ENCODE measurements at places on chromosomes 2 and 18.

DNA sequence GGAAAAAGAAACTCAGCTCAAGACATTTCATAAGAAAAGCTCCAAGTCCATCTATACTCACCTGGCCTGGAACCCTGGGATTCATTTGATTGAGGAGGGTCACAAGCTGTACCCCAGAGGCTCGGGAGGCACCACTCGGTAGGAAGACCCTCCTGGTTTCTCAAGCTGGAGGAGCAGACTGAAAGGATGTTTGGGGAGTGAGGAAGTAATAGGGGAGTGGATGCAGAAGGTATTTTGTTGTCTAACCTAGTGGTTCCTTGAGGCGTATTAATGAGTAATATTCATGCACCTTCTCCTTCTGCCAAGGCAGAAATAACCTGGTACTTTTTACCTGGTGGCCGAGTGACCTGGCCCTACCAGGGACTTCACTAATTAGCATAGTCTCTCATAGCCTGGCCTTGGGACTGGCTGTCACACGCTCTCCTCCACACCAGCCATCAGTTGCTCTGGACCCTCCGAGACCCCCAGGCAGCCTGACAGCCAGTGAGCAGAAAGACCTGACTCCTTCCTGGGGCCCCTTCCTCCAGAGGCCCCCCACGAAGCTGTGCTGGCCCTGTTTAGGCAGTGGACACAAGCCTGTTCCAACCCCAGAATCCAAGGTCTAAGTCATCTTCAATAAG is 161.4 kb downstream of the BCL2 start:
- no peak for DNase-seq

DNA sequence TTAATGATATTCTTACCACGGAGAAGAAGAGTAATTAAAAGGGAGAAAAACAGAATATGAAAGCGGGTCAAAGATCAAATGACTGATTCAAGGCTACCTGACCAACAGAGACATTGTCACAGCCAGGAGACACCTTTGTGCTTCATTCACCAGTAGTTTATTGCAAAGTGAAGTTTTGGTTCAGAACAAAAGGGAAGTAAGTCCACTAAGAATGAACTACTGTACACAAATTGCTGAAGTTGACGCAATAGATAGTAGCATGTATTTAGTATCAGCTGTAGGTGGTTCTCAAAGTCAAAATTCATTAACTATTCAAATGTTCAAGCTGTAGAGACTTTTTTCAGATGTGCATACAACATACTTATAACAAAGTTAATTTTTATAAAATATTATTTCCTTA is 64.7 kb upstream of the COX7A2L start:
- DNase-seq: no peak

DNA sequence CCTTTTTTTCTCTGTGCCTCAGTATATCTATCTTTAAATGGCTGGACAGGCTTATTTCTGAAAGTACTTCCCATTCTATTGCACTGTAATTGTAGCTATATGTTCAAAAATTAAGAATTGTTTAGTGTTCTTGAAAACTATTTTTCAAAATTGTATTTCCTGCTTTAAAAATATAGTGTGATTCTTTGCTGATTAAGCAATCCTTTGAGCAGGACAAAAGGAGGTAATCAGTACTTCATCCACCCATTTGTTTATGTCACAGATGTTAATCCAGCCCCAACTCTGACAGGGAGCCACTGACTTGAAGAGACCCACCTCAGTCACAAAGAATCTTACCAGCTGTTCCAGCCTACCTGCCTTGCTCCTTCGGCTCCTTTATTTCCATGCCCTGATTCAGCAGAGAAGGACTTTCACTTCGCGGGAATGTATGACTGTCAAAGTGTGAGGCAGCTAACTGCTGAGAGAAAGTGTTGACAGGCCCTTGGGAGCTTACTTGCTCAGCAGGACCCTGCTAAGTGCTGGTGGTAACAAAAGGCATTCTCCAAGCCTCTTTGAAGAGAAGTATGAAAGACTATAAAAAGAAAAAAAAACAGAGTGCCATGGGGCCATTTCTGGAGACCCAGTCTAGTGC is 393.3 kb upstream of the CYRIA start:
- no peak for DNase-seq

DNA sequence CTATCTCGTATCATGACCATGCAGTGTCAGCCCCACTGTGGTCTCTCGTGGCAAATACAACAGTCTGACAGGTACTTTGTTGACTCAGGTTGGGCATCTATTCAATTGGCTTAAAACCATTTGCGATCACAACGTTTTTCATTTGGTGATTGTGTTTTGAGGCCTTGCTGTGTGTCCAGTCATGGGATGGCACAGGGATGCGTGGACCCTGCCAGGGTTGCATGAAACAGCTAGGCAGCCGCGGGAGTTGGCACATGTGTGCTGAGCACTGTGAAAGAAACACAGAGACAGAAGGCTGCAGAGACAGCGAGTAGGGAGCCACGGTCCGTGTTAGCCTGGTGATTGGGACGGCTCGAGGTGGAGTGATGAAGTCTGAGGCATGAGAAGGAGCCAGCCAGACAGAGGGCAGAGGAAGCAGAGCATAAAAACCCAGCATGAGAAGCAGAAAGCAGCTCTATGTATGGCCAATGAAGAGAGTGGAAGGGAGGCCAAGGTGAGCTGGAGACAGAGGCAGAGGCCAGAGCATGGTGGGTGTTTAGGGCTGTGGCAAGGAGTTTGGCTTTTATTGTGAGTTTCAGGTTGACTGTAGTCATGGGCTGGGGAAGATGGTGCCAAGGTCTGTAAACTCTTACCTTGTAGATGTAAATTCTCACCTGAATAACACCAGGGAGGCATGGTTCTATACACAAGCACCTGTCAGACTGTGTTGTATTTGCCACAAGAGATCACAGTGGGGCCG is 31.8 kb upstream of the IL1R1 start:
- DNase-seq: no peak

DNA sequence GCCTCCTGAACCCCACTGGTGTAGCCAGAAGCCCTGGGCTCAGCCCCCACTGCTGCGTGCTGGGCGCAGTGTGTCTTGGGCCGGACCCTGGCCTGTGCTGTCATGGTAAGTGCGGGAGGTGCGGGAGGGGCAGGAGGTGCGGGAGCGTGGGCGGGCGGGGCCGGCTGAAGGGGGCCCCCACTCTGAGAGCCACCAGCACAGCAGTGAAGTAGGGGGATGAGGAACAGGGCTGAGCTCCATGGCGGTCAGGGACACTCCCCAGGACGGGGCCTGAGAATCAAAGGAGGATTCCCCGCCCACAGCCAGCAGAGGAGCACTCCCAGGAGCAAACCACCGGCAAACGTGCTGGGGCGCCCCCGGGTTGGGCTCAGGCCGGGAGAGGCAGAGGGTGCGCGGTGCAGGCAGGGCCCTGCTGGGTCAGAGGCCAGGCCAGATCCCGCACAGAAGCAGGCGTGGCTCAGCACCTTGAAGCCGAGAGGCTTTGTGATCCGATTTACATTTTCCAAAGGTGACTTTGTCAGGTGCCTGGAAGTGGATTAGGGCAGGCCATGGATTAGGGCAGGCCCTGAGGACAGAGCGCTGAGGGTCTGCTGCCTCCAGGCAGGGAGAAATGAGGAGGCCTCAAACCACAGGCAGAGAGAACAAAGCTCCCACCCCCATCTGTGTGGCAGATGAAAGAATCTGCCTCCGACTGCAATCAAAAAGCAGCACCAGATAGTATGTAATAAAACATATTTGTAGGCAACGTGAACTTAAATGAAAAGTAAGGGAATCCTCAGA is 152.0 kb upstream of the RAB6C start:
- DNase-seq: no peak

DNA sequence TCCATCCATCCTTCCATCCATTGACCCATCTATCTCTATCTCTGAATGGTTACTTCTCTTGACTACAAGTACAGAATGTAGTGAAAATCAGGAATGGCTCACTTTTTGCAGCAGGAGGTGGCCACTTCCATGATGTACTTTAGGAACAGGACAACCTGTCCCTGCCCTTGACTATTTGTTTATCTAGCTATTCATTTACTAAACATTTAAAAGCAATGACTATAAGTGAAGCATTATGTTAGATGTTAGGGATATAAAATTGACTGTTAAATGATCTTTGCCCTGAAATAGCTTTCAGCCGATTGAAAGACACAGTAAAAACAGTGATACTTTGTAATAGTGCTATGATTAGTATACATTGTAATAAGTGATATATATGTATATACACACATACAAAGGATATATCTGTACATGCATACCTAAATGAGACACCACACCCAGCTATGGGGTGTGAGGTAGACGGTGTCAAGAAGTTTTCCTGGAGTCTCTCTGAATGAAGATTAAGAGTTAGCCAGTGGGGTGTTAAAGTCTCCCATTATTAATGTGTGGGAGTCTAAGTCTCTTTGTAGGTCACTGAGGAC is 68.5 kb downstream of the C18orf54 start:
- DNase-seq: no peak

DNA sequence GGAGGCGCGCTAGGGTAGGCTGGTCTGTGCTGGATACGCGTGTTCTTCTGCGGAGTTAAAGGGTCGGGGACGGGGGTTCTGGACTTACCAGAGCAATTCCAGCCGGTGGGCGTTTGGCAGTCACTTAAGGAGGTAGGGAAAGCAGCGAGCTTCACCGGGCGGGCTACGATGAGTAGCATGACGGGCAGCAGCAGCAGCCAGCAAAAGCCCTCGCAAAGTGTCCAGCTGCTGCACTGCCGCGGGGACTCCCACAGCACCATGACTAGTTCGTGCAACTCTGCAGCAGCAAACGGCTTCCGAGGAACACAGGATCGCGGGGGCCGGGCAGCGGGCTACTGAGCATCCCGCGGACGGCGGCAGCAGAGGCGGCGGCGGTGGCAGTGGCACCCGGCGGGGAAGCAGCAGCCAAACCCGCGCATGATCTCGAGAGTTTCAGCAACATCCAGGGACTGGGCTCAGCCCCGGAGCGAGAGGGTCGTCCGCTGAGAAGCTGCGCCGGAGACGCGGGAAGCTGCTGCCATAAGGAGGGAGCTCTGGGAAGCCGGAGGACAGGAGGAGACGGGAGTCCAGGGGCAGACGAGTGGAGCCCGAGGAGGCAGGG is 368 bp downstream of the TMEFF2 start:
- no peak for DNase-seq

DNA sequence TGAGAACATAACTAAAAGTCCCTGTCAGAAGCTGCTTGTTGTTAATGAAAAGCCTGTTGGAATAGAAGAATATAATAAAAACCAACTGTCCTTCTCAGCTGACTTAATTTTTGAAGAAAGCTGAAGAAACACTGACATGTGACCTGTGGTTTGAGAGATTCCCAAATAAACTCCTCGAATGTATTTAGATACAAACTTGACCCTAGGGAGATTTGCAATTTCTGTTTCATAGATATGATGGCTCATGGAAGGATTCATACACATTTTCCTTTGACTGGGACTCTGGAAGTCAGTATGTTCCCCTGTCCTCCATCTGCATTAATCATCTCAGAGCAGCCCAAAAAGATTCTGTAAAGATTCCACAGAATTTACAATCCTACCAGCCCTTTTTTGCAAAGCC is 195.1 kb downstream of the TMEM247 start:
- DNase-seq: no peak

DNA sequence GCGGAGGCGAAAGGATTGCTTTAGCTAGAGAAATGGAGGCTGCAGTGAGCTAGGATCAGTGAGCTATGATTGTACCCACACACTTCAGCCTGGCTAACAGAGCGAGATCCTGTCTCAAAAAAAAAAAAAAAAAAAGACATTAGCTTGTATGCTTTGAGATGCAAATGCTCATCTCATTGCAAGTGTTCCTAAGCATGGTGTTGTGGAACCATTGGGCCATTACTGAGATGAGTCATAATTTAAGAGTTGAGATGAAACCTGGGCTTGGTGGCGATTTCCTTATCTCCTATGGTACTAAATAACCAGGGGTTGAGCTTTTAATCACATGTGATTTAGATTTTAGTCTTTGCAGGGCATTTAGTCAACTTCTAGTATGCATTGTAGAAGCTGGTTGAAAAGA is 2.2 kb downstream of the PLEKHA3 start:
- no peak for DNase-seq

GRCh38 chr2:190572246-190572645 is 37.7 kb upstream of the NEMP2 start:
- DNase-seq: no peak

GRCh38 chr2:218310853-218311540 is 18.7 kb upstream of the TMBIM1 start:
- no peak for DNase-seq

DNA sequence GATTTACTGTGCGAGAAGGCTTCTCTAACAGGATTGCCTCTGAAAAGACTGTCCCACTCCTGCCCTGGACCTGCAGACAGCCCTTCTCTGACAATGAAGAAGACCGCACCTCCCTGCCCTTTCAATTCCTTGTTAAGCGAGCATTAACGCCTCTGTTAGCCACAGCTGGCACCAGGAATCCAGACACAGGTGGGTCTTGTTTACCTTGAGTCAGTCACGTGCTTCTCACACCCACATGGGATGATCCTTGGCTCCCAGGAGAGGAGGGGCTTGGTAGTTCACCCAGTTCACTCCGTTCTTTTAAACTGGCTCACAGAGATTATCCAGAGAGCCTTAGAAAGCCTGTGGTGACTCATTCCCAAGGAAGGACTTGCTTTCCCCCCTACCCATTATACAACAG is 410.5 kb upstream of the MEIS1 start:
- no peak for DNase-seq

DNA sequence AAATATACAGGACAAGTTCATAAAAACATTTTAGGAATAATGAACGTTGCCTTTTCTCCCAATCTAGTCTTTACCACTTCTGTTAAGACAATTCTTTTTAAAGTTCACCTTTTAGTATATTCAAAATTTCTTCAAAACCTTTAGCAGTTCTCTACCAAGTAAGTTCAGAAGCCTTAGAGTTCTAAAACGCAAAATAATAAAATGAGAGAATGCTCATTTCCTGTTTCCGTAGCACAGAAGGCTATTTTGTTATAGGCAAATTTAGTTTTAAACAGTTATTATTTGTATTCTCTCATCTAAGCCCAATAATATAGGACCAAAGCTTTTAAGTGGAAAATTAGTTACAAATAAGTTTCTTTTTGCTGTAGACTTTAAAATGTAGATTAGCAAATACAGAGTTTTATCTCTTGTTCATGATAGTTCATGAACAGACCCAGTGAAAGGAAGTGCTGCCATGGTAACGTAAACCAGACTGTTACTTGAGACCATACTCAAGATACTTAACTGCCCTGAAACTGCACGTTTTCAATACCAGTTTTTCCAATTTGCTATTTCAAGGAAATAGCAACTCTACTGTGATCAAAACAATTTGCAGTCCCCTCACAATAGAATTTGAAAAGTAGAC is 173.1 kb upstream of the STON1 start:
- DNase-seq: peak; percentile 89

GRCh38 chr2:893311-893710 is 57.3 kb upstream of the SNTG2 start:
- DNase-seq: no peak

DNA sequence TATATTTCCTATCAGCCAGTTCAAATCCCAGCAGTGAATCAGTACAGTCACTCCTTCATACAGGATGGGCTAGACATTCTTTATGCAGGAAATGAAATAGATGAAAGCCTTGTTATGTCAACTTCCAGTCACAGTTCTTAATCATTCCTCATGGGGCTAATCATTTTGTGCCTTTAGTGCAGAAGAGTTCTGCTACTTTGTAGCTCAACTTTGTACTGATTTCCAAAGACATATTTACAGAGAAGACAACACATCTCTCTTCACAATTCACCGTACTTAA is 593.9 kb upstream of the NETO1 start:
- no peak for DNase-seq

- DNase-seq: no peak
Measured at GRCh38 chr2:62663920-62664795, 41.4 kb upstream of the EHBP1 start.
